ENCODE measurements at places on chromosomes 12 and 14.
A peak's percentile ranks its signal among the peaks of the same experiment; 100 is the strongest.

GRCh38 chr12:11894890-11895289, 175.8 kb upstream of the BCL2L14 start:
- DNase-seq, result no peak

DNA sequence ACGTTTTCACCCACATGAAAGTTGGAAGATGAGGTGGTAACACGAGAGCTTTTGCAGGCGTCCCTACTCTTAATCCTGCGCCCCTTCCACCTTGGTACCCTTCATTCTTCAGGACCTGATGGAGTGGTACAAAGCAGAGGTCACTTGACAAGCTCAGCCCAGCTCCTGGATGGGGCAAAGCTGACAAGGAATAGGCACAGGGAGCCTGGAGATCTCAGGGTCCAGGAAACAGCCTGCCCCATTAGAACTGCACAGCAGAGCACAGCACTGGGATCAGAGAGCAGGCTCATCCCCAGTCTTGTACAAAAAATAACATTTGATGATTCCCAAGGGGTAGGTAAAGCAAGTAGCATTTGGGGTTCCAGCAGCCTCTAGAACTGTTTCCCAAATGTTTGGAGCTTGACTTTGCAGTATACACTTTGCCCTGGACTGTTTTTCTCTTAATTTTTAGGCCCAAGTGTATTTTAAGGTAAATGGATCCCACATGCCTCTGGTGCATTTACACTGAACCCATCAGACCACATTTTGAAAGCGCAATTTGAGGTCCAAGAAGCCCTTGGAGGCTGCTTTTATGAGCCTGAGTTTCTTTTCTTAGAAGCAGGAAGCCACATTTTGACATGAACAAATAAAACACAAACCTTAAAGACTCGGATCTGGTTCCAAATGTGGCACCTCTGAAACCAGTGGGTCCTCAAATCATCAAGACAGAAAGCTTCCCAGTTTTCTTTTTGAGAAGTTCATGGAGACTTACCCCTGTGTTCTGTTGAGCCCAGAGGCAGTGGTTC, 633 bp downstream of the TC2N start:
- DNase-seq, result no peak

- no peak for DNase-seq
Measured at GRCh38 chr12:89768586-89769482, 60.2 kb upstream of the ATP2B1 start.

- DNase-seq, result peak; percentile 27
Measured at GRCh38 chr12:19095756-19096480, 33.6 kb upstream of the PLEKHA5 start.

GRCh38 chr12:108193917-108194316, 64.8 kb downstream of the WSCD2 start:
- no peak for DNase-seq

DNA sequence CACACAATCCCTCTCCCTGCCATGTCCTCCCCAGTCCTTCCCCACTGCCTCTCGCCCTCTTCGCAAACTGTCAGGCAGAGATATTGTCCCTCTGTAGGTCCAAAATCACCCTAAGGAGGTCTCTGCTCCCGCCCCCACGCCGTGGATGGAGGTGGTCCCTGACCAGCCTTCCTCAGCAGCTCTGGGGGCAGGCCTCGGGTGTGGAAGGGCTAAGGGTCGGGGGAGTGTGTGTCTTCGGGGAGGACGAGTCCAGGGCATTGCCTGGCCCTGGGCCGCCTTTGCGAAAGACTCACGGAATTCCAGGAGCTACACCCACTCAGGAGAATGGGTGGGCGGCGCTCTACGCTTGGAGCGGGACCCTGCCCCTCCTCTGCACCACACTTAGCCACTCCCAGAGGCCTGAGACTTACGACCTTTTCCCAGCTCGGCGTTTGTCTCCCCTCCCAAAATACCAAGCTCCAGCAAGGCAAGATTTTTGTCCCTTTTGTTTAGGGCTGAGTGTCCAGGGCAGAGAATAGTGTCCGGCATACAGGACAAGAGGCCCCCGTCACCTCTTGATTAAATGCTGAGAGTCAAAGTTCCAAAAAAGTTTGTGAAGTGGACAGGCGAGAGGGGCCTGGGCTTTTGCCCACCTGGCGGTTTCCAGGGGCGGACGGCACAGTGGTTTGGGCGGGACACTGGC, 881 bp downstream of the PYGL start:
- DNase-seq, result no peak

Data from SJSA1 (cell line).